ENCODE measurements at places on chromosomes 5 and 9.

GRCh38 chr5:154101184-154101583 lies 62.4 kb downstream of the MFAP3 start:
- no peak for DNase-seq

DNA sequence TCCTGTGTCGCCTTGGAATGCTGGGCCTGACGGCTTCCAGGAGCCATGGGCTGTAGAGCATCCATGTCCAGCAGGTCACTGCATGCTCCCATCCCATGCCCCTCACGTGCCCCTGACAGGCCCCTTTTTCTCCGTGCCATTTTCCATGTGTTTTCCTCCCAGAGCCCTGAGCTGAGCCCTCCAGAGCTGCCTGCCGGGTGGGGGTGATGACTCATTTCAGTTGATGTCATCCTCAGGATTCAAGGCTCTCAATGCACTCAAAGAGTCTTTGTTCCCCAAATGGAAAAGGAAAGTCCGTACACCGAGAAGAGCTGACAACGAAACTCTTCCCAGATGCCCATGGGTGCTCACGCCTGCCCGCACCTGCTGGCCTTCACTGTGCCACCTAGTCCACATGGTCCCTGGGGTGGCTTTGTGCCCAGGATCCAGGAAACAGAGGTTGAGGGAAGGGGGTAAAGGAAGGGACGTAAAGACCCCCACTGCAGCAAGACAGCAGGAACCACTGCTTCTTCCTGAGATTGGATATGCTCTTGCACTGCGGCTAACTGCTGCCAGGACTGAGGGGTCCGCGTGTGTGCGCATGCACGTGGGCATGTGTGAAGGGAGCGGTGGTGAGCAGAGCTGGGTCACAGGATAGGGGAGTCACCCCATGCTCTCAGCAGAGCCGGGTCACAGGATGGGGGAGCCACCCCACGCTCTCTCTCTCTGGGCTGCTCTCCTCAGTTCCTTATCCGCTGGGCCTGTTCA lies 27.6 kb downstream of the COL15A1 start:
- no peak for DNase-seq

DNA sequence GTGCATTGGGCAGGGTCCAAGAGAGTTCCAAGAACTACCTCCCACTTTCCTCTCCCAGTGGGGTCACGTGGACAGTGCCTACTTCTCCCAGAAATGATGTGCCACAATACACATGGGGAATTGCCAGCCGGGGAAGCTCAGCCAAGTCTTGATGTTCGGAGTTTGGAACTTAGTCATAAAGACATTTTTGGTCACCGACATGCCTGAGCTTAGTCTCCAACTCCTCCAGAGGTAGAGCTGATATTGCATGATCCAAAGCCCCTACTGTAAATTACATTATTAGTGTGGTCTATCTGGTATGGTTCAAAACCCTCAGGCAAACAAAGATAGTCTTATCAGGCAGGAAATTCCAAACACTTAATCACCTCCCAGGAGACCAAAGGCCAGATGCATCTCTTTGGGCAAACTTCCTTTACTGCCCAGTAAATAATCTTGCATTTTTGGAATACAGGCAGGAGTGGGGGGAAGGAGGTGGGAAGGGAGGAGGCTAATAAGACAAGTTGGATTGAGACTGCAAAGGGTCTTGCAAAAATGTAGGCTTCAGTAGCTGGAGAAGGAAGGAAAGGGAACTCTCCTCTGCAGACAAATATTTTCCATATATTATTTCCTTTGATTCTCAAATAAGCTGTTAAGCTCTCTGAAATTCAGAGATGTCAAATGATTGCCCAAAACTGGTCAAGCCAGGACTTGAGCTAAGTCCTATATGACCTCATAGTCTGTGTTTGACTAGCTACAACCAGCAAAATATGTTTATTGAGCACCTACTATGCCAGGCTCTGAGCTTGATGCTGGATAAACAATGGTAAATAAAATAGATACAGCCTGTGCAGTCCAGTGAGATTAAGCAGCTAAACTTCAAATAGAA lies 99.4 kb downstream of the DRD1 start:
- no peak for DNase-seq

GRCh38 chr5:111224561-111225345 lies 569 bp downstream of the CAMK4 start:
- no peak for DNase-seq

- peak; percentile 40 for DNase-seq
Observed at GRCh38 chr5:40409601-40410000, 270.1 kb upstream of the PTGER4 start.

GRCh38 chr5:106730912-106731311 lies 939.8 kb downstream of the EFNA5 start:
- DNase-seq = no peak

- DNase-seq = no peak
Observed at GRCh38 chr5:4939042-4939781, 200.9 kb upstream of the ADAMTS16 start.

DNA sequence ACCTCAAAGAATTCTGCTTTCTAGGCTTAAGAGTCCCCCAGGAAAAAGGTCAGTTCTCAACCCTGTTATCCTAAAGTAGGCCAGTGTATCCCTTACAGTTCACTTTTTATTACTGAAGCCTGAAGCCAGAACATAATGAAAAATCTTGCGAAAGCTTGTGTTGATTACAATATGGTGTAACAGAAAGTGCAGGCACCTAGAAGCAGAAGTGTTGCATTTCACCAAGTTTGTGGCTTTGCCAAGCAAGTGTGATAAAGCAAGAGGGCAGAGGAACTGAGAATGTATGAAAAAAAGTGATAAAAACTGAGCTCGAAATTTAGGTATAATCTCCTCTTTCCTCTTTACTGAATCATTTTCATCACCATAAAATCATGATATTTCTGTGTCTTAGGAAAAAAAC lies 26.2 kb downstream of the AGTPBP1 start:
- DNase-seq = no peak

GRCh38 chr5:179233909-179234562 lies 111.2 kb downstream of the ADAMTS2 start:
- no peak for DNase-seq

- DNase-seq = no peak
Observed at GRCh38 chr5:178460598-178460997, 129.6 kb downstream of the COL23A1 start.

GRCh38 chr9:6887051-6887450 lies 129.3 kb downstream of the KDM4C start:
- no peak for DNase-seq

- DNase-seq = no peak
Observed at GRCh38 chr5:125814119-125814518, 609.1 kb upstream of the GRAMD2B start.

DNA sequence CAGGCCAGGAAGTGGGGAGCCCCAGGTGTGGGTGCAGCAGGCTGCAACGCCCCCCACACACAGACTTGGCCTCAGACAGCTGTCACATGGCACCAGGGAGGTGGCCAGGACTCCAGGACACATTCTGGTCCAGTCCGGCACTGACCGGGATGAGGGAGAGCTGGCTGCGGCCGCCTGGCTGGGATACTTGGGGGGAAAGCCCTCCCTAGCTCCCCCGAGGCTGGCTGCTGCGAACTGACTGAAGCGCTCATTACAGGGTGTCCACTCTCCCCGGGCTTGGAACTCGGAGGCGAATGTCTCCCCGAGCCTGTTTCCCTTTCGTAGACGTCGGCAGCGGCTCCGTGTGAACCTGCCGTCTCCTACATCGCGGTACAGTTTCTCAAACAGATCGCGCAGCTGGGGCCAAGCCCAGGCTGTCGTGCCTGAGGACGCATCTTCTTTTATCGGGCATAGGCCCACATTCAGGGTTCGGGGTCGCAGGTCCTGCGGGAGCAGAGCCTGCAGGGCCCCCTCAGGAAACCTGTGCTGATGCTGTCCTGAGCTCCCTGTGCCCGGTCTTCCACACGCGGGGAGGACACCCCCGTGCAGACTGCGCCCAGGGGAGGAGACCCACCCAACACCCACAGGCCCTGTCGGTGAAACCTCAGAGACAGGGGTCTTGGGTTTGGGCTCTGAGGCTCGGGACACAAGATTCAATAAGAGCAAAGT lies 19.8 kb downstream of the NACC2 start:
- no peak for DNase-seq

DNA sequence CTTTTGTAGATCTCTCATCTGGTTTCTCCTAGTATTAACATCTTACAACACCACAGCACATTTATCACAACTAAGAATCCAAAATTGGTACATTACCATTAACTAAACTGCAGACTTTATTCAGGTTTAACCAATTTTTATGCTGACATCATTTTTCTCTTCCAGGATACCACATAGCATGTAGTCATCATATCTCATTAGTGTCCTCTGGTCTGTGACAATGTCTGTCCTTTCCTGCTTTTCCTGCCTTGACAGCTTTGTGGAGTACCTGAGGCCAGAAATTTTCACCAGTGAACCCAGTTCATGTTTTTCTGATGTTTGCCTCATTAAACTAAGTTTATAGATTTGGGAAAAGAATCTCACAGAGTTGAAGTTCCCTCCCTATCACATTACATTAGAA lies 294.7 kb upstream of the TNC start:
- DNase-seq = no peak

GRCh38 chr5:1500411-1501091 lies 23.2 kb downstream of the LPCAT1 start:
- no peak for DNase-seq

DNA sequence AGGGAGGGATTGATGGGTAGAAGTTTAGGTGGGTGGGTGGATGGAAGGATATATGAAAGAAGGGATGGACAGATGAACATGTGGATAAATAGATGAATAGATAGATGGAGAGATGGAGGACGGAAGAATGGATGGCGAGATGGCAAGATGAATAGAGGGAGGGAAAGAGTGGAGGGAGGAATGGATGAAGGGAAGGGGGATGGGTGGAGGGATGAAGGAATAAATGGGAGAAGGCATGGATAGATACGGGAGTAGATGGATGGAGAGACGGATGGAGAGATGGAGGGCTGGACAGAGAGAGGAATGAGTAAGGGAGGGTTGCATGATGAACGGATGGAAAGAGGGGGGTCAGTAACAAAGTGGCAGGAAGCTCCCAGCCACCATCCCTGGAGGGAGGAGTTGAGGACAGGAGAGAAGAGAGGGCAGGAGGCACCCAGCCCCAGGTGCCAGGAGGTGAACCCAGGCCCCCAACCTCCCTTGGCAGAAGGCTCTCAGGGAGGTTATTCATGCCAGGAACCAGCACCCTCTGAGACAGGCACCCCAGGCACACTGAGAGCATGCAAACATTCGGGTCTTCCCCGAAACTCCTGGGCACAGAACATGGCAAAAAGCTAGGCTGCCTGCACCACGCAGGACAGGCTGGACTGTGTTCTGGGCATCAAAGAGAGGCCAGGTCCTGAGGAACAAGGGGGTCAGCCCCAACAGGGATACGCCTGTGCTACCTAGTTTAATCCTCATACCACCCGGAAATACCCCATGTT lies 9.1 kb downstream of the SARDH start:
- DNase-seq = no peak

DNA sequence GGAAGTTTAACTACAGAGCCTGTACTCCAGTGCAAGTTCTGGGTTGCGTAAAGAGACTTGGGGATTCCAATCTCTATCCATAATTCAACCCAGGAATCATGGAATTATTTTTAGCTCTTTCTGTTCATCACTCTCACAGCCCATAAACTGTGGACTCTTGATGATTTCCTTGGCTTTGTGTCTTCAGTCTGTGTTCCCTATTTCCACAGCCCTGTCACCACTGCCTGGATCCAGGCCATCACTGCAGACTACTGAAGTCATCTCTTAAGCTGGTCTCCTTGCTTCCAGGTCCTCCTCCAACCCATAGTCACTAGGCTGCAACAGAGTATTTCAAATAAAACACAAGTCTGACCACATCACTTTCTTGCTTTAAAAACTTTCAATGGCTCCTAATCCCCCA lies 211.7 kb downstream of the PLK2 start:
- no peak for DNase-seq

DNA sequence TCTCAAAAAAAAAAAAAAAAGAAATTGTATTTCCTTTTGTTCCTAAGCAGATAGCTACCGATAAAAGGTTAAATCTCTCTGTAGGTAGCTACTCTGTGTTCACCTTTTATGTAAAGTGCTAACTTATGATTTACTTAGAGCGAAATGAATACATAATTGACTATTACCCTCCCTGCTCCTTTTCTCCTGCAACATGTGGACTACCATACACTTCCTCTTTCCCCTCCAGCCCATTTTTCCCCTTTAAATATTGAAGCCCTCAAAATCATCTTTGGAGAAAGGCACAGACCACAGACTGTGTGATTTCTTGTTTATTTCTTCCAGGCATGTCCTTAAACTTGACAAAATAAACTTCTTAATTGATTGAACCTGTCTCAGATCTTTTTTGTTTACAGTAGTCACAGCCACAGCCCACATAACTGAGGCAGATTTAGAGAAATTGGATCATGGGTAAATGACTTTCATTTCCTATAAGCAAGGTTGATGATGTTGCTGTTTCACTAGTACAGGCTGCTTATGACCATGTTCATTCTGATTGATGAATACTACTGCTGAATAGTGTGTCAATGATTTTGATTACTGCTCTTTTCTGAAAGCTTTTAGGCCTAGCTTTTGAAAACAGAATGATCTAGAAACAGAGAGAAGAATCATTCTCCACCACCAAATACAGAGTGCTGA lies 59.2 kb downstream of the PHAX start:
- no peak for DNase-seq

GRCh38 chr5:112200131-112200530 lies 218.9 kb downstream of the EPB41L4A start:
- DNase-seq = no peak

- no peak for DNase-seq
Observed at GRCh38 chr5:14655146-14655741, 9.3 kb upstream of the OTULIN start.

GRCh38 chr9:3912280-3912679 lies 386.5 kb upstream of the RFX3 start:
- DNase-seq = no peak

DNA sequence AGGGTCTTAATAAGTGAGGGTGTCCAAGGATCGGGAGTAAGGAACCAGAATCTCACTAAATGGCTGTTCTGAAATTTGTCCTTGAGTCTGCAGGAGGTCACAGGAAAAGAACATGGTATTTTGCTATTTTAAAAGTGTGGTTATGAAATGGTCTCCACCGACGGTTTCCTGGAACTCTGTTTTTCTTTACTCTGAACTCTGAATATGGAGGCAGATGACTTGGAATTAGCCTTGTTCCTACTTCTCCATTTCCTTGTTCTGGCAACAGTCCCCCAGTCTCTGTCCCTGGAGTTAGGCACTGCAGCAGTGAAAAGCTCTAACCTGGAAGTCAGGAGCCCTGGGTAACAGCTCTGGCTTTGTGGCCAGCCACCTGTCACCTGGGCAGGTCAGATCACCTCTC lies 46.6 kb upstream of the C5orf58 start:
- DNase-seq = no peak

GRCh38 chr9:124216474-124217176 lies 41.1 kb upstream of the NEK6 start:
- DNase-seq = no peak

DNA sequence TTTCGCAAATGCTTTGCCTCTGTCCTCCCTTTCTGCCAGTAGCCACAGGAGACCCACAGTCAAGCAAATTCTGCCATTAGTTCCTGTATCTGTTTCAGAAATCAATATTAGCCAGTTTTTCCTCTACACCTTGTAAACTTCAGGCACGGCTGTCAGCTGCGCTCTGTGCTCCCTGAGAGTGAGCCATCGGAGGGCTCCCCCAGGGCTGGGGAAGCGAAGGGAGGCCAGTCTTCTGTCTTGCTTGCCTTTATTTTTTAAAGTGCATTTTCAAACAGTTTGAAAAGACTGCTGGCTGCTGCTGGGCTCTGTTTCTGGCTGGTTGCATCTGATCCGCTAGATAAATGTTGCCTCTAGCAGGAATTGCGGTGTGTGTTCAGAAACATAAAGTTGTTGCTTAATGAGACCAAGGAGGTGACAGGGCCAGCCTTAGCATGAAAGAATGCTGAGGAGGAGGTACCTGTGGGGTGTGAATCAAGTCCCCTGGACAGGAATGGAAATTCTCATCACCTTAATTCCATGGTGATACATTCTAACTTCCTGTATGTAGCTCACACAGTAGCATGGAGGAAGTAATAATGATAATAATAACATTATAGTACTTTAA lies 421.7 kb upstream of the KIF2A start:
- DNase-seq = no peak
